Activated CD8-positive, alpha-beta memory T cell treated with anti-CD3 and anti-CD28 coated beads for 24 hours (primary cell): ENCODE measurements at places on chromosomes 2 and 18.

DNA sequence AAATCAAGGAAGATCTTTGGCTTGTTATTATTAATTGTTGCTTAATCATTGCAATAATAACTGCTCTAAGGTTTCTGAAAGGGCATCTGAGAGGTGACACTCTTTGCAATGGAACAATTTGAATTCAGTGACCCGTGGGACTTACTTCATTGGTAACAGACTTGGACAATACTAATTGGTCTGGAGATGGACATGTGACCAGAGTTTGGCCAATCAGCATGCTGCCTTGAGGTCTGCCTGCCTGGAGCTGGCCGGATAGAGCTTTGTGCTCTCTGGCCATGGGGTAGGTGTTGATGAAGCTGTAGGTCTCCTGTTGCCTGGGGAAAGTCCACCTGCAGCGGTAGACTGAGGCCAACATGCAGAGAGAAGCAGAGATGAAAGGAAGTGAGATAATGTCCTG lies 24.0 kb upstream of the VPS4B start:
- no peak for DNase-seq

DNA sequence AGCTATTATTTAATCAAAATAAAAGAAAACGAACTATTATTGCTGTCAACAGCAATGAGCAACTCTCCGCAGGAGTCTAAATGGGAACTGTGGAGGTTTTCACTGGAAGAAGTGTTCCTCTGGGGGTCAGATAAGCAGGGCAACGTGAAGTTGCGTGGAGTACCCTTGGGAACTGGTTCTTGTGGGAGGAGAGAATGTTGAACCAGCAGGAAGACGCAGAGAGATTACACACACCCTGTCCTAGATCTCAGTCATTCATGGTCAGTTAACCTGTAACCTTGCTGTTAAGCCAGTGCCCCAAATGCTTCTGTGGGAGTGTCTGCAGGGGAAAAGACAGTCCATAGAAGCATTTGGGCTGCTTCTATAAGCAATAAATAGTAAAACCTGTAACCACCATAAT lies 20.4 kb upstream of the CABLES1 start:
- DNase-seq: no peak

DNA sequence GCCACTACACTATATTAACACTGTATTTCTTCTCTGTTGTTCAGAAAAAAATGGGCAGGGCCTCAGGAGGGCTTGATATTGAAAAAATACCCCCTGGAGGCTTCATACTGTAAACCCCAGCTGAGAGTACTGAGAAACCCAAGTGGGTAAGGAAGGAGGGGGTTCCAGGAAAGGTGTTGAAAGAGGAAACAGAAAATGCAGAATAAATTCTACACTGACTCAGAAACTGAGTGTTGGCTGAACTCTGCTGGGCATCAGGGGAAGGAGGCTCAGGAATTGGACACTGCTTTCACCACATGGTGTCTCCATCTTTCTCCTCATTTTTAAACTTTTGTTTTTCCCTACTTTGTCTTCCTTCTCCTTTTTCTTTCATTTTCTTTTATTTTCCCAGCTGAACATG lies 253.7 kb downstream of the DYM start:
- DNase-seq: no peak

- no peak for DNase-seq
Measured at GRCh38 chr18:8626414-8627106, 17.3 kb downstream of the RAB12 start.

- no peak for DNase-seq
Measured at GRCh38 chr2:25447018-25447417, 105.3 kb upstream of the DNMT3A start.

- DNase-seq: no peak
Measured at GRCh38 chr18:57058734-57059133, 88.2 kb upstream of the BOD1L2 start.

- no peak for DNase-seq
Measured at GRCh38 chr2:71385012-71385411, 53.4 kb downstream of the ZNF638 start.

GRCh38 chr18:72180689-72181088 lies 363.5 kb downstream of the CBLN2 start:
- DNase-seq: no peak

DNA sequence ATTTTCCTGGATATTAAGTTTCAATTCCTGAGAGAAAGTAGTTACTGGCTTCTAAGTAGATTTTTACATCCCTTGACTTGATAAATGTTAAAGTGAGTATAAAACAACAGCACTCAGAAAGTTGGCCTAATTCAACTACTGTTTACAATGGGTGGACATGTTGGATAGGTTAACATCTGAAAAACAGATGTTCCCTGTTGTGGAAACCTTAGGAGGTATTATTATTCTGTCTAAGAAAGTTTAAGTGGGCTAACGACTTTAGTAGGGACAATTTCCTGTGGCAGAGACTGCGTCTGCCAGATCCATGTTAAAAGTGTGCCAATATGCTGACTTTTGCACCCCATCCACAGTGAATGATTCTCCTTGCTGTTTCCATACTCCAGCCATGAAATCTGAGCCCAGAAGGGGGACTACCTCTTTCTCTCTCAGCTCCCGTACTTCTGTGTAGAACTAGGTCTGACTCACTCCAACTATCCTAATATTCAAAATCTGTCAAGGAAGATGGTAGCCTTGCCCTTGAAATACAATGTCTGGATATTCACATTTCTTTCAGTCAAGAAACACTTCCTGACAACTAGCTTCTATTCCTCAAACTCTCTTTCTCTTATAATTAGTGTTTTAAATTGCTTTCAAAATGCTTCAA lies 327.5 kb upstream of the HNRNPA3 start:
- no peak for DNase-seq

- DNase-seq: no peak
Measured at GRCh38 chr18:74389991-74390390, 67.1 kb downstream of the DIPK1C start.

GRCh38 chr18:71287268-71287667 lies 998.4 kb downstream of the SOCS6 start:
- DNase-seq: no peak

DNA sequence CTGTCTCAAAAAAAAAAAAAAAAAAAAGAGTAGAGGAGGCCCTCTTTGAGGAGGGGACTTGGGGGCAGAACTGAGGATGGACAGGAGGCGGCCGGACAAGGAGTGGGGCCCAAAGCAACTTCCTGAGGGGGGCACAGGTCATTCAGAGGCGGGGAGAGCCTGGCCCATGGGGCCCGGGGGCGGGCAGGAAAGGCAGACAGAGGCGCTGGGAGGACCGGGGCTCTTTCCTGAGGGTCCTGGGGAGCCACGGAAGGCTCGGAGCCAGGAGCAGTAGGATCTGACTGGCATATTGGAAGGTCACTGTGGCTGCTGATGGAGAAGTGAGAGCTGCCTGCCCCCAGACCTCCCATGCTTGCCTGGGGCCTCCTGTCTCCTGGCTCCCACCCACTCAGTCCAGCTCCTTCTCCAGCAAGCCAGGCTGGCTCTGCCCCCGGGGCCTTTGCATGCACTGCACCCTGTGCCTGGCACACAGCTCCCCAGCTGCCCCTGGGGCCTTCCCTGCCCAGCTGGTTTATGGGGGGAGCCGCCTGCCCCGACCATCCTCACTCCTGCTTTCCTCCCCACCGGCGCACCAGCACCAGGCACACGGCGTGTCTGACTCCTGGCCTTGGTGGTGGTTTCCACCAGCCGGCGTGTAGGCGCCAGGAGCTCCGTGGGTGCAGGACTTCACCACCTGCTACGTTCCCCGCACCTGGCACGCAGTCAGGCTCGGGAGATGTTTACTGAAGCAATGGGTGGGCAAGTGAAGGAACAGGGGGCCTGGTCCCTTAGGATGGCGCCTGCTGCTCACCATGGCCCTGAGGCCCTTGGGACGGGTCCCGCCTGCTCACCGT lies 5.6 kb downstream of the ESPNL start:
- DNase-seq: no peak

GRCh38 chr18:2961821-2962220 lies 51.1 kb downstream of the LPIN2 start:
- no peak for DNase-seq

DNA sequence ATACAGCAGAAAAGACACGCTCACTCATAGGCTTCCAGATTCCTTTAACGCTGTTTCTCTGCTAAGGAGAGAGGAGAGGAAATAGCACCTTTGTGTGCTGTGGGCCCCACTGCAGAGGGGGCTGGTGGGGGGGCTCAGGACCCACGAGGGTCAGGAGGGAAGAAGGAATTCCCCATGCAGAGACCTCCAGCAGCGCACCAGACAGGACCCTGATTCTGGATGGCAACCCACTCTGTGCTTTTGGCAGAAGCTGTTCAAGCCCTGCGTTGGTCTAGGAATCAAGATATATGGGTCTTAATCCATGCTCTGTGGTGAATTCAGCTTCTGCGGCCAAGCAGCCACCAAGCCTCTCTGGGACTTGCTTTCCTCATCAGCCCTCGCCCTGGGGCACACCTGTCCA lies 31.0 kb downstream of the MYCN start:
- DNase-seq: no peak

- no peak for DNase-seq
Measured at GRCh38 chr2:16081316-16082200, 141.2 kb downstream of the MYCN start.

- no peak for DNase-seq
Measured at GRCh38 chr18:31101183-31102024, 817 bp downstream of the DSC2 start.

GRCh38 chr2:3596901-3597417 lies 2.0 kb downstream of the COLEC11 start:
- DNase-seq: no peak

GRCh38 chr18:68713131-68713530 lies 1.8 kb downstream of the TMX3 start:
- no peak for DNase-seq

- no peak for DNase-seq
Measured at GRCh38 chr2:165067643-165068486, 112.5 kb upstream of the SLC38A11 start.

GRCh38 chr2:29834036-29834540 lies 87.3 kb downstream of the ALK start:
- DNase-seq: no peak

- no peak for DNase-seq
Measured at GRCh38 chr2:108404784-108405397, 27.1 kb downstream of the SULT1C4 start.

DNA sequence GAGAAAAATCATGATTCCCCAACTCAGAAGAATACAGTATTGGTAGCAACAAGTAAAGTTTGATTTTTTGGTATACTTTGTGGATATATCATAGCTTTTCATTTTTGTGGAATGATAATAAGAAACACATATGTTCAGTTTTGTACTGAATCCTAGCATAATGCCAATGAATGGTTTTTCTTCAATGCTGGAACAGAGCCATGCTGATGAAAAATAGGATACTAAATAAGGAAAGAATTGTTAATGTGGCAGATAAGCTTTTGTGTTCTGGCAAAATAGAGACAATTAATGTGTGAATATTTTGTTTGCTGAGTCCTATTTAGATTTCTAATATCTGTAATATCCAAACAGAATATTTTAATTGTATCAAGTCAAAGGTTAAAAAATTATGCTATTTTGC lies 21.9 kb downstream of the CD28 start:
- DNase-seq: no peak

- DNase-seq: no peak
Measured at GRCh38 chr2:75605770-75606529, 40.6 kb upstream of the MRPL19 start.

- DNase-seq: no peak
Measured at GRCh38 chr2:68748568-68748967, 14.0 kb downstream of the ARHGAP25 start.

DNA sequence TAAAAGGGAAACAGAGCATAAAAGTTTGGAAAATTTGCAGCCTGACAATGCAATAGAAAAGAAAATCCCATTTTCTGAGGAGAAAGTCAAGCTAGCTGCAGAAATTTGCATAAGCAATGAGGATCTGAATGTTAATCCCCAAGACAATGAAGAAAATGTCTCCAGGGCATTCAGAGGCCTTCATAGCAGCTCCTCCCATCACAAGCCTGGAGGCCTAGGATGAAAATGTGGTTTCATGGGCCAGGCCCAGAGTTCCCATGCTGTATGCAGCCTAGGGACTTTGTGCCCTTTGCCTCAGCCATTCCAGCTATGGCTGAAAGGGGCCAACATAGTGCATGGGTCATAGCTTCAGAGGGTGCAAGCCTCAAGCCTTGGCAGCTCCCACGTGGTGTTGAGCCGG lies 10.3 kb upstream of the SCN1A start:
- no peak for DNase-seq

DNA sequence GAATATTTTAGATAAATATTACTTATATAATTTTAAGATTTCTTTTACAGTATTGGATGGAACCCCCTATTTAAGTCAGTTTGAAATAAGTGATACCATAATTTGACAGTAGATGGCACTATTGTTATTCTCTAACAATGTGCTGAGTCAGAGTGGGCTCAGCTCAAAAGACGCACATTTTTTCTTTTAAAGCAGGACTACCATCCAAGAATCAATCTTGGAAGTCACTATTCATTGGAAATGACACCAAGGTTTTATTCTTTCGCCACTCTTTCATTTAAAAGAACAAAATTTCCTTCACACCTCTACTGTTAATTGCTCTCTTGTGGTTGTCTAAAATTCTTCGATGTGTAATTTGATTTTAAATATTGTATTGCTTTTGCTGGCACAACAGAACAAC lies 32.6 kb upstream of the SPAG16 start:
- no peak for DNase-seq

DNA sequence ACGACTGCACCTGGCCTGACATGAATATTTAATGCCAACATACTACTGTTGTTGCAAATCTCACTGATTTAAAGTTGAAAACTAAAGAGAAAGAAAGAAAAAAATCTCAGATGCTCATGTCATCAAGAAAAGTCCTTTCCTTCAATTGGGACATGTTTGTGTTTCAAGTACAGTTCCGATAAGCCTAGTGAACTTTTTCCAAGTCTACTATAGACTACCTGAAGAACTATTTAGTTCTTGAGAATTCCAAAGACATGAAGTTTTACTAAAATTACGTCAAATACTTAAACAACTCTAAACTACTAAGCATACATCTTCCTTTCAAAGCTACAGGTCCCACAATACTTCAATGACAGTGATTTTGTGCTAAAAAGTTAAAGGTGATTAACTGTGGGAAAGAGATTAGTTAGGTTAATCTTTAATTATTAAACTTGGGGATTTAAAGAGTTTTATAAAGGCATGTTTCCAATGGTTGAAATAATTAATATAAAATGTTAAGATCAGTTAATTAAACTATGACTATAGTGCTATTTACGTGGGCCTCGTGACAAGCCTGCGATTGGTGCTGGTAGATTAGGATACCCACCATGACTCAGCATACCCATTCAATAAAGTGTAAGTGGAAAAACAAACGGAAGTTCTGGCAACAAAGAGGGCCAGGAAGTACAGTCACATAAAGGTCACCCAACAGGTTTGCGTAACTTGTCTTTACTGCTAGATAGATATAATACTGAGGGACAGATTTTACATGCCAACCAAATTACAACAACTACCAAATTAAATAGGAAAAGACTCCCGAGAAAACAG lies 55.5 kb downstream of the SEPTIN10 start:
- DNase-seq: no peak
